Stimulated activated CD8-positive, alpha-beta memory T cell treated with anti-CD3 and anti-CD28 coated beads, Interleukin-7, amount 100 ng/mL, for 24 hours (primary cell): ENCODE measurements at places on chromosomes 7 and 10.

- DNase-seq = no peak
These were observed 23.4 kb upstream of the NPS start for GRCh38 chr10:127525686-127526085.

DNA sequence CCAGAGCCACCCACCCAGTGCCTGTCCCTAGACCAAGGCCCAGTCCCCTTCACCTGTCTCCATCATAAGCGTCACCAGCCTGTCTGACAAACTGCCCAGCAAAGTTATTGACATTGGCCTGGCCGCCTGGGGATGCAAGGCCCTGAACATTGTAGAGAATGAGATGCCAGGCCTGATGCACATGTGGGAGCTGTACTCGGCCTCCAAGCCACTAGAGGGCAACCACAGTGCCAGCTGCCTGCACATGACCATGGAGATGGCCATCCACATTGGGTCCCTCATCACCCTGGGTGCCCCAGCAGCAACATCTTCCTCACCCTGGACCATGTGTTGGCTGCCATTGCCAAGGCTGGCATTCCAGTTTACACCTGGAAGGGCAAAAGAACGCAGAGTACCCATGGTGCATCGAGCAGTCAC, 63.7 kb upstream of the ANTXRL start:
- DNase-seq = no peak

- DNase-seq = no peak
These were observed 20.1 kb downstream of the TMEM168 start for GRCh38 chr7:112770051-112770450.

GRCh38 chr7:131925636-131926035, 369.2 kb upstream of the PODXL start:
- DNase-seq = no peak

GRCh38 chr10:30903397-30904138, 128.1 kb downstream of the ZNF438 start:
- DNase-seq = no peak
